ENCODE measurements at places on chromosomes 1 and 21.
A peak's percentile ranks its signal among the peaks of the same experiment; 100 is the strongest.

- DNase-seq, result no peak
Measured at GRCh38 chr1:192973988-192974387, 85.2 kb downstream of the UCHL5 start.

DNA sequence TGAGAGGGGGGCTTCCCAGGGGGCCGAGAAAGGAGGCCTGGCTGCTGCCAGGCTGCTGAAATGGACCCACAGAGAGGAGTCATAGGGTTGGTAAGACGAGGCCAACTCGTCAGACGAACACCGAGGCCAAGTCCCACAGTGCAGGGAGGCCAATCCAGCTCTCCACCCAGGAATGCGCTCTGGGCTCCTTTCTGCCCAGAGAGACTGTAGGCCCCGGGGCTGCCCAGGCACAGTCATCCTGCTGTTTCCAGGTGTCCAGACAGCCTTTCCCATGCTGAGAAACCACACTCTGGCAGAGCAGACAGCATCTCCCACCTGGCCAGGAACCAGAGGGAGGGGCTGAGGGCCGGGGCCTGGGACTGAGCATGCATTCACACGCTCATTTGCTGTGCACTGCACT is 26.7 kb upstream of the RSPO1 start:
- no peak for DNase-seq

- DNase-seq, result no peak
Measured at GRCh38 chr1:54298284-54299033, 98.5 kb downstream of the MRPL37 start.

- peak; percentile 64 for DNase-seq
Measured at GRCh38 chr1:205396967-205397616, 24.8 kb downstream of the LEMD1 start.

DNA sequence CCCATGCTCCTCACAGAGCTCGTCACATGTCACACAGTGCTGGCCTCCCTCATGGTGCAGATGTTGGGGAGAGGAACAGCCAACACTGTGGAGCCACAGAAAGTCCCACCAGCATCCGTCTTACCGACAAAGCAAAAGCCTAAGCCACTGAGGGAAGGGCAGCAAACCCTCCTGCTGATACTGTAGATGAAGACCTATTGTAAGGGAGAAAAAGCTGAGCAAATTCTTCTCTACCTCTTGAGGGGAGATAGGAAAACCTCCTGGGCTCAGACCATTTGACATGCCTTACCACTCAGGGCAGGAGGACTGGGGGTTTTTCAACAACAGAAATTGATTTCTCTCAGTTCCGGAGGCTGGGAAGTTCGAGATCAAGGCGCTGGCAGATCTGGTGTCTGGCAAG is 95.9 kb downstream of the WDR64 start:
- no peak for DNase-seq

DNA sequence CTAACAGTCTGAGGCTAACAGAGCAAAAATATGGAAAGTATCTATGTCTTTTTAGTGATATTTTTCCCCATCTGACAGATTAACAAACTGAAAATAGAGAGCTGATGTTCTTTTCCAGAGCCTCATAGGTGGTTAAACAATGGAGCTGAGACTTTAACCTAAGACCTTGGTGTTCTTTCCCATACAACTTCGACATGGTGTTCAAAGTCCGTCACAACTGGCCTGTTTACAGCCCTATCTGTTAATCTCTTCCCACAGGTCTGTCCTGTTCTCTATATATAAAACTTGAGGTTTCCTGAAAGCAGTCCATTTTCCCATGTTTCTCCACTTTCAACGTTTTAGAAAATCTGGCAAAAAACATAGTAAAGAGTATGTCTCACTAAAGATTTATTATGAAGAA is 395.7 kb downstream of the BRINP2 start:
- no peak for DNase-seq

GRCh38 chr1:94418664-94419655 is 771 bp downstream of the ABCD3 start:
- no peak for DNase-seq

DNA sequence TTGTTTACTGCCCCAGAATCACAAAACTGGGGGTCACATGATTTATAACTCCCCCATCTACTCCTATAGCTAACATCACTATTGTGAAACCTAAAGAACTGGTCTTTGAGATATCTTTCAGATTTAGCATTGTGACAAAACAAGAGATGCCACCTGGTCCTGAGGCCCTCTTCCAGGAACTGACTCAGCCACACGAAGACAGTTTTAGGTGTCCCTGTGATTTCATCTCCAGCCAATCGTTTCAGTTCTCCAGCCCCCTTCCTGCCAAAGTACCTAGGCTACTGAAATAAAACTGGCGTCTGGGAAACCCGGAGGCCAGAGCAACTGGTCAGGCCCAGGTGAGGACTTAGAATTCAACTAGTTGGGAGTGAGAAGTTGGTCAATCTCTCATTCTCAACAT is 36.6 kb downstream of the TBX19 start:
- no peak for DNase-seq

- DNase-seq, result no peak
Measured at GRCh38 chr1:109508873-109509175, 703 bp downstream of the AMIGO1 start.

DNA sequence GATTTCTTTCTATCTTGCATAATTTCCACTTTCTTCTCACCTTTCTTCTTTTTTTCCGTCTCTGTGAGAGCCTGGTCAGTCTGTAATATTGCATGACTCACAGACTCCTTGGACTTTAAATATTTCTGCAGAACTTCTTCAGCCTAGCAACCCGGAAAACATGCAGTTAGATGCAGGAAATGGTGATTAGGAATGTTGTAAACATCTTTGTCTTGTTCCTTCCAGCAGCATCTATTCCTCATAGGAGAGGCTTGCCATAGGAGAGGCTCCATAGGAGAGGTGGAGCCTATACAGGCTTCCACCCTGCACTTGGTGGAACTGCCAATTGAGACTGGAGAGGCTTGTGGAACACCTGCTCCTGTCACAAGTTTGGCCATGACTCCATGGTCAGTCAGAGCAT is 10.0 kb downstream of the GBP5 start:
- no peak for DNase-seq

DNA sequence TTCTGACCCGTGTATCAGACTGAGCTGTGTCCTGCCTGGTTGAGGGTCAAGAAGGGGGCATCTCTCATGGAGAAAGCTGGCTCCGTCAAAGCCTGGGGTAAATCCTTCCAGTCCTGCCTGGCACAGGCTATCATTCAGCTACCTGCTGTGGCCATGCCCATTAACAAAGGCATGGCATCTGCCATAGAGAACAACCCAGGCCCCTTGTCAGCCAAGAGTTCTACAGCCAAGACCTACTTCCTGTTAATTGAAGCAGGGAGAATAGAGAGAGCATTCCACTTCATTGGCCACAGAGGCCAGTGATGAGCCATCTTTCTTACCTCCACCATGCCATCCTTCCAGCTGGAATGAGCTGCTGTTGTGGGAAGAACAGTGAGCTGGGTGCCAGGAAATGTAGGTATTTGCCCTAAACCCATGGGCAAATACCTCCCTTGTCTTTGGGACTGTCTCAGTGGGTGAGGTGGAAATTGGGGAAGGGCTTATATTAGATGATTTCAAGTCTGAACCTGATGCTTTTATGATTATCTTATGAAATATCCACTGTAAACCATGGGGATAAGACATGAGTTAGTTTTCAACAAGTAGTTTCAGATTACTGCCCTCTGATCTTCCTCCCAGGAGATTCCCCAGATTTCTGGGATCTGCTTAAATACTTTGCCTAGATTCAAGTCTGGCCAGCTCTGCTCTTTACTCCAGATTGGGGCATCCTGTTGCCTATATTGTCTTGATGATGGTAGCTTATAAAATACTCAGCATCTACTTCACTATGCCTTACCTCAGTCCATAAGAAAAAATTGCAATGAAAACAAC is 11.2 kb upstream of the KCNQ4 start:
- no peak for DNase-seq

DNA sequence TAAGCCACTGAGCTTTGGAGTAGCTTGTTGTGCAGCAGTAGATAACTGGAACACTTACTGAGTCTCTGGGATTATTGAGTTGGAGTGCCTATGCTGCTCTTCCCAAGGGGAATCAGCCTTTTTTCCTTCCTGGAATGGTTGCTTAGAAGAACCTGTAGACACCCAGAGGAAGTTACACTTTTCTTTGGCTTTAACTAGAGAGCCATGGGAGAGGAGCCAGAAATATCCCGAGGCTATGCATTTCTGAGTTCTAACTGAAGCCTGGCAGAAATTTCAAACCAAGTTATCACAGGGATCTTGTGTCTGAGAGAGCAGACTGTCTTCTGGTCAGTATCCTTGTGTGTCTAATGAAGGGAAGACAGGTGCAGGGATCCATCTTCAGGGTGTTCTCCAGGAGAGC is 28.3 kb downstream of the LAMC1 start:
- DNase-seq, result no peak

GRCh38 chr1:31663622-31664452 is 19.2 kb upstream of the PEF1 start:
- DNase-seq, result peak; percentile 41

GRCh38 chr1:59177756-59178155 is 119.1 kb upstream of the FGGY start:
- DNase-seq, result no peak

DNA sequence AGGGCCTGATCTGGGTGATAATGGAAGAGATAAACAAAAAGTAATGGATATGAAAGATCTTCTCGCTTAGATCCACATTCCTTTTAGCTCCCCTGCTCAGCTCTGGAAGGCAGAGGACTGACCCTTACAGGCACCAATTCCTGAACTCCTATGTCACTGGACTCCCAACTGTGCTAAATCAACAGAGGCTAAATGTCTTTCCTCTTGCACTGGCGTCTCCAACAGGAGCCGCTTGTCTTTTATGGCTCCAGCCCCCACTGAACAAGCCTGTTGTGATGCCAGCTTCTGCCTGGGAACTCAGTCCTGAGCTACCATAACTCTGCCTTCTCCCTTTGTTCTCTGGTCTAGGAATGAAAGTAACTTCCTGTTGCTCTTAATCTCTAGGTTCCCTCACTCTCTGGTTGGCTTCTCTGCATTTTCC is 142.1 kb upstream of the COL11A1 start:
- no peak for DNase-seq

DNA sequence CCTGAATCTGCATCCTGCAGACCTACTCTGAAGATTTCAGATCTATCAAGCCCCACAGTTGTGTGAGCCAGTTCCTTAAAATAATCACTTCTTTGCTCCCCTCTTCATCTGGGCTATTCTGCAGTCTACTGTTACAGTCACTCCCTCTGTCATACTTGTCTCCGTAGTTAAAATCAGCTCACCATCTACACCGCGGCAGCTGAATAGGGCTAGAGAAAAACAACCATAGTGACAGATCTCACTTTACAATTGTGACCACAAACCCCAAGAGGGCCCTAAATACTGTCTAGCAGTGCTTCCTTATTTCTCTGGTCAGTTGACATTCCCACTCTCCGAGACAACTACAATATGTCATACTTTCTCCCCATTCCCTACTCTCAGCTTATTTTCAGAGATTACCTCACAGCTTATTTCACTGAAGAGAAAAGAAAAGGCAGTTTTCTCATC is 12.9 kb downstream of the DESI2 start:
- peak; percentile 7 for DNase-seq

GRCh38 chr1:7104339-7104738 is 319.1 kb downstream of the CAMTA1 start:
- no peak for DNase-seq

DNA sequence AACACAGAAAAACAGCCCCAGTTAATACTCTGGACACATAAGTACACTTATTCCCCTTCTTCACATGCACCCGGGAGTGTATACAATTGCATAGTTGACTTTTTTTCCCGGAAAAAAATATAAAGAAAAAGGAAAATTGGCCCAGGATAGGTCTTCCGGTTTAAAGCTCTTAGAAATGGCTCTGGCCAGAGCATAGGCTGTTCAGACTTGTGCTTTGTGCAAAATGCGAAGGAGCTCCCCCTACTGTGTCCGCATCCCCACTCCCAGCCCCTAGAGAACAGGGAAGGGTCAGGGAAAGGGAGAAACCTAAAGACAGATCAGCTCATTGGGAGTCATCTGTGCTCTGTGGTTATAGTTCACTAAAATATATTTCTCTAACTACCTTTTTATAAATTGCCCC is 5.5 kb upstream of the MTMR11 start:
- no peak for DNase-seq

GRCh38 chr1:65525266-65526048 is 105.0 kb downstream of the LEPR start:
- DNase-seq, result no peak

All from NCI-H1930 (cell line).